EL (cell line): ENCODE measurements at places on chromosomes 7 and 10.

GRCh38 chr10:44016589-44017482 is 368.1 kb downstream of the CXCL12 start:
- no peak for DNase-seq

DNA sequence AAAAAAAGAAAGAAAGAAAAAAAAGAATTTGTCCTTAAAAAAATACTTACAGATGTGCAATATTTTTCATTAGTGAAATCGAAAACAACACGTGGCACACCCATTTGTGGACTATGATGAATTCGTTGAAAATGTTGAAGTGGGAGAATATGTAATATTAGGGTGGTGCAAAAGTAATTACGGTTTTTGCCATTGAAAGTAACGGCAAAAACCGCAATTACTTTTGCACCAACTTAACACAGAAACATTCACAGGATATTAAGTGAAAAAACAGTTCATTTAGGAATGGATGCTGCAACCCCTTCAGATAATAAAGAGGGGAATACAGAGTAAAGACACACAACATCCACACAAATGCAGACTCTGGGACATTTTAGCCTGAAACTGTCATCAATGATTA is 96.0 kb downstream of the CALN1 start:
- no peak for DNase-seq

DNA sequence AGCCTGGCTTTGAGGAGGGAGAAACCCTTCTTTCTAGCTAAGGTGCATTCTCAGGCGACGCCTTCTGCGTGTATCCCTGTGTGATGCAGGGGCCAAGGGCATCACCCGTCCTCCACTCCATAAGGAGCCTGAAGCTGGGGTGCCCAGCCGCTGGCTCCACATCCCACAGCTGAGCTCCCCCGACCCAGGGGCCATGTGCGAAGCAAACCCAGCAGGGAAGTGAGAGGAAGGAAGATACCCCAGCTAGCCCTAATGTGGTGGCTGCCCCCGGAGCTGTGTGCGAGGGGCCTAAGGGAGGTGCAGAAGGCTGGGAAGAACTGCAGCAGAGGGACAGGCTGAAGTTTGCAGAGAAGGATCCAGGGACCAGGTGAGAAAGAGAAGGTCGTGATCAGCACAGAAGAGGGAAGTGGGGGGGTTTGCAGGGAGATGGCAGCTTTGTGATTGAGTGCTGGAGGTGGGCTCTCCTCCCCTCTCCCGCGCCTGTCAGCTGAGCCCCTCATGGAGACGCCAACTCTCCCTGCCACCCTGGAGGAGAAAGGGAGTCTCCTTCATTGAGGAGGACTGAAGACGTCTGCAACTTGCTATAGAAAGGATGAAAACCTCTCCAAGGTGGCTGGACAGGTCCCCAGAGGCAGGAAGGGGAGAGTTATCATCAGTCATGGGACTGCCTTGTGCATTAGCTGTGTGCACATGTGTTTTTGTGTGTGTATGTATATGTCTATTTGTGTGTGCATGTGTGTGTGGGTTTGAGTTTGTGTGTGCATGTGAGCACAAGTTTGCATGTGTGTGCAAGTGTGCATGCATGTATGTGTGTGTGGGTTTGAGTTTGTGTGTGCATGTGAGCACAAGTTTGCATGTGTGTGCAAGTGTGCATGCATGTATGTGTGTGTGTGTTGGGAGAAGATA is 3.5 kb upstream of the CALML5 start:
- DNase-seq: no peak

DNA sequence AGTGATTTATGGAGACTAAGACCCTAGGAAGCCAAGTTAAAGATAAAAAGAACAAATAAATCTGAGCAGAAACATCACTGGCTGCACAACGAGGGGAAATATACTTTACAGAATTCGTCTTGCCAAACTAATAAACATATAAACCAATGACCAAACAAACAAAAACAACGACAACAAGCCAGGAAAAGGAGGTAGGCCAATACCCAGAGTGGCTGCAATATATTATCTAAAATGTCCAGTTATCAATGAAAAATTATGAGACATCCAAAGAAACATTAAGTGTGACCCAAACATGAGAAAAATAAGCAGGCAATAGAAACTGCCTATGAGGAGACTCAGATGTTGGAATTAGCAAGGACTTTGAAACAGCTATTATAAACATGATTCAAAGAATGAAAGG is 81.0 kb downstream of the PKD1L1 start:
- DNase-seq: no peak

GRCh38 chr7:155482511-155483183 is 24.7 kb downstream of the EN2 start:
- no peak for DNase-seq

DNA sequence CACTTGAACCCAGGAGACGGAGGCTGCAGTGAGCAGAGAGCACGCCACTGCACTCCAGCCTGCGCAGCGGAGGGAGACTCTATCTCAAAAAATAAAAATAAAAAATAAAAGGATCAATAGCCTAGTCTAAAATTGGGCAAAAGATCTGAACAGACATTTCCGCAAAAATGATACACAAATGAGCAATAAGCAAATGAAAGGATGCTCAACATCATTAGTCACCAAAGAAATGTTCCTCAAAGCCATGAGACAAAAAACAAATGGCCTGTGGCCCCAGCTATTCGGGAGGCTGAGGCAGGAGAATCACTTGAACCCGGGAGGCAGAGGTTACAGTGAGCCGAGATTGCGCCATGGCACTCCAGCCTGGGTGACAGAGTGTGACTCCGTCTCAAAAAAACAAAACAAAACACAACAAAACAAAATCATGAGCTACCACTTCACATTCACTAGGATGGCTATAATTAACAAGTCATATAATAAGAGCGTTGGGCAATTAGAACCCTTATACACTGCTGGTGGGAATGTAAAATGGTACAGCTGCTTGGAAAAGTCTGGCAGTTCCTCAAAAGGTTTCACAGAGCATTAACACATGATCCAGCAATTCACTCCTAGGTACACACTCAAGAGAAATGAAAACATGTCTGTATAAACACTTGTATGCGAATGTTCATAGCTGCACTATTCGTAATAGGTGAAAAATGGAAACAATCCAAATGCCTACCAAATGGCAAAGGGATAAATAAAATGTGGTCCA is 3.1 kb downstream of the DAGLB start:
- peak; percentile 37 for DNase-seq

DNA sequence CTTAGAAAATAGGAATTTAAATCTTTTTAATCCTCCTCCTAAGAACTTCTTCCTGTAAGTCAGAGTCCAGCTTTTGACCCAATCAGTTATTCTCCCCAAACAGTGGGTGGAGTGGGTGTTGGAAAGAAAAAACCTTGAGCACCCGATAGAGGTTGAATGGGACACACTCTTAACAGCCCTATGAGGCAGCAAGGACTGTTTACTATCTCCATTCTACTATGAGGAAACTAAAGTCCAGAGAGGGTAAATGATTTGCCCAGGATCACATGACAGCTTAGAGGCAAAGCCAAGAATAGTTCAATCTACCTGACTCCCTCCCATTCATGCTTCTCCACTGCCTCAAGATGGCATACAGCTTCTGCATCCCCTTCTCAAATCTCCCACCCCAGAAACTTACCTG is 57.6 kb upstream of the SLC35B4 start:
- DNase-seq: no peak

GRCh38 chr7:34128762-34129161 is 223.4 kb downstream of the BMPER start:
- DNase-seq: peak; percentile 79

- DNase-seq: no peak
These were observed 28.2 kb upstream of the TLL2 start for GRCh38 chr10:96541921-96542320.

GRCh38 chr10:45440511-45441062 is 66.6 kb downstream of the ALOX5 start:
- DNase-seq: no peak

DNA sequence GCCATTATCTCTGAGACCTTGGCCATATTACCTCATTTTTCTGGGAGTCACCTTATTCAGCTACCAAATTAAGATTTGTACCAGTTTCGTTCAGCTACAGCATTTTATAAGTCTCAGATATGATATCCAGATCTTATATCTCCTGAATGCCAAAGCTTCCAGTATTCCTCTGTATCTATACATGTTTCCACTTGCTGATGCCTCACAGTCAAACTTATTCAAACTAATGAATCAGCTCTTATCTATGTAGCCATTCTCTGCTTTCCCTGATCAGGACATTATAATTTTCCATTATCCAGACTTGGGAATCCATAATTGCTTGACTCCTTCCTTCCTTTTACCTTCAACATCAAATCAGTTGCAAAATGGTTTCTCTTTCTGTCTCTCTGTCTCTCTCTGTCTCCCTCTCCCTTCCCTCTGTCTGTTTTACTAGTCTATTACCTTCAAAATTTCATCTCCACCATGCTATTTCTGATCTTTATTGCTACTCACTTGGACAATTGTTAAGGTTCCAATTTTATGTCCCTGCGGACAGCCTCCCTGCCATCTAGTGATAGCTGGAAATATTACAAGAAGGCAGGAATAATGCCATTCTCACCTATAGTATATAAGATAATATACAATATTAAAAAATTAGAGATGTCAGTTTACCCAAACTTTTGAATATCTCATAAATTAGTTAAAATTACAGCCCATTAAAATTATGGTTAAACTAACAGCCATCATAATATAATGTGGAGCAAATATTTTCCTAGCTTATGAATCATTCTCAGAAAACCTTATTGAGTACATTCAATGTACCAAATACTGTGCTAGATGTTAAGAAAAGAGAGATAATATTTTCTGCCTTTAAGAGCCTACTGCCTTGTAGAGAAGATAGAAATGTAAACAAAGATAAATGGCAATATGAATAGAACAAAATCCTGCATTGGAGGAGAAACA is 89.8 kb downstream of the PCLO start:
- no peak for DNase-seq

- no peak for DNase-seq
These were observed 40.7 kb downstream of the TBC1D12 start for GRCh38 chr10:94443047-94443446.

DNA sequence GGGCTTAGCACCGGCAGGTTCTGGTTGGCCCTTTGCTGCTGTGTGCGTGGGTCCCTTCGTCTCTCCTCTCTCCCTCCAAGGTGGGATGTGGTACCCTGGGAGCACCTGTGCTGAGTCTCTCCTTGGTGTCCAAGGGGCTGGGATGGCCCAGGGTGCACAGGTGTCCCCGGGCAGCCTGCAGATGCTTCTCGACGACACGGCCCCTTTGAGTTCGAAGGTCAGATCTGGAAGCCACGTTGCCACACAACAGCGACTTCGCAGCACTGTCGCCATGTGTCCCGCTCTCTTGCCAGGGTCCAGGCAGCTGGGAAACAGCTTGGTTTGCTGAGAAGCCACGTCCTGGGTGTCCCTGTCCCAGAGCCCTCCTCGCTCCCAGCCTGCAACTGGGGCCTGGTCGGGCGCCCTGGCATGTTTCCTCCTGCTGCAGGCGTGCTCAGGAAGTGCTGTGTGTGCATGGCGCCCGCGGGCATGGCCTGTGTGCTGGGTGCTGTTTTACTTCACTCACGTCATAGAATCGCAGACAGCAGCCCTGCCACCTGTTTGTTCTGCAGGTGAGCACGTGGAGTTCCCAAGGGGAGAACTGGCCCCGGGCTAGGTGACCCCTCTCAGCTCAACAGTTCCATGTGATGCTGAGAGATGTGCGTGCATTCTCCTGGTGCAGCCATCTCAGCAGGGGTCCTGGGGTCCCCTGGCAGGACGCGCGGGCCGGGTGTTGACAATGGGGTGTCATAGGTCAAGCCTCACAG is 70.9 kb downstream of the DNAJB6 start:
- DNase-seq: no peak

DNA sequence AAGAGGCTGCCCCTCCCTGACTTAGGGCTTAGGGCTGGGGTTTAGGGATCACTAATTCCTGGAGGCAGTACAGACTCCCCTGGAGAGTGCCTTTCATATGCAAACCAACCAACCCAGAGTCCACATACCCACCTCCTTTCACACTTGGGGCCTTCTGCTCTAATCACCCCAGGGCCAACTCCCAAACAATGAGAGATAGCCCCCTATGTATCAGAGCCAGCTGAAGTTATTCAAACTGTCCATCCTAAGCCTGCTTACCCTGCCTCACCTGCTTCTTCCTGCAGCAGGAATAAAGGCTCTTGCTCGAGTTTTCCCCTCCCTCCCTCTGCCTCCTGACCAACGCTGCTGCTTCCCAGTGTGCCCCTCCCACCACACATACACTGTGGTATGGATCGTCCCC is 51.8 kb upstream of the SLC35G1 start:
- no peak for DNase-seq

- DNase-seq: no peak
These were observed 31.9 kb downstream of the RBM20 start for GRCh38 chr10:110676016-110676415.

GRCh38 chr10:117736655-117737054 is 194.1 kb downstream of the EMX2 start:
- DNase-seq: no peak

DNA sequence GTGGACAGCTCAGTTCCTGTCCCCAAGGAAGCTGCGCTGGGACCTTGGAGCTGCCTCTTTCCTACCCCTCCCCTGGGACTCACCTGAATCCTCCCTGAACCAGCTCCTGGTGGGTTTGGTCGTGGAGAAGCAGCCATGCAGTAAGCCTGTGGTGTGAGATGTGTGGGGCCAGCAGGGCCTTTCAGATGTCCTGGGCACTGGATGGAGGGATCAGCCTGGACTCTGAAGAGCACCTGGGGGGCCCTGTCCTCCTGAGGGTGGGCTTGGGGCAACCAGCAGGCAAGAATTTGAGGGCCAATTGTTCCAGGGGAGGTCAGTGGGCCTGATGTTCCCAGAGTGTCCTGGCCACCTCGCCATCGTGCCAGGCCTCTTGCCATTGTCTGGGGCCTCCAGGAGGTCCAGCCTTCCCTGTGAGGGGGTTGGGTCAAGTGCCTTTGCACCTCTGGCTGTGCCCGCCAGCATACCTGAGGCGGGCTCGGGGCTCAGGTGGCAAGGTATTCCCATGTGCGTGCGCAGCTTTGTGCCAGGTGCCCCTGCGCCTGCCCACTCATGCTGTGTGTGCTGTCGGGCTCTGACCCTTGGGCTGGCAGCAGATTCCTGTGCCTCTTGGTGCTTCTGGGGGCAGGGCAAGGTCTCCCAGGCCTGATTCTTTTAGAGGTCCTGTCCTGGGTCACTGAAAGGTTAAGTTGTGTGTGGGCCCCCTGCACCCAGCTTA is 7.3 kb downstream of the TRIM8 start:
- DNase-seq: no peak

- DNase-seq: peak; percentile 22
These were observed 1.6 kb downstream of the VSTM4 start for GRCh38 chr10:49113741-49114141.

DNA sequence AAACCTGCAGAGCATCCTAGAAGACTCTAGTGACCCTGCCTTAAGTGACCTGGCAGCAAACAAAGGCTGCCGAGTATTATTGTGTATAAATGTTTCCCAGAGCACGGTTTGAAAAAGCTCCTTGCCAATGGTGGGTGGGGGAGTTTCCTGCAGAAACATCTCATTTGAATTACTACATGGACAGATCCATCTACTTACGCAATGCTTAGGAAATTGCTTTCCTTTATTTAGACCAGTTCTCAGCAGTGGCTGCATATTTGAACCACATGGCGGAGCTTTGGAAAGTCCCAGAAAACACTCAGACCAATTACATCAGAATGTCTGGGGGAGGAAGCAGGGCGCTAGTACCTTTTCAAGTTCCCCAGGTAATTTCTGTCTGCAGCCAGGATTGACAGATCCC is 560.9 kb downstream of the SDK1 start:
- DNase-seq: no peak
